ENCODE measurements at places on chromosomes 2 and 18.

- no peak for DNase-seq
These were observed 329.4 kb downstream of the CNTNAP5 start for GRCh38 chr2:124354466-124354865.

DNA sequence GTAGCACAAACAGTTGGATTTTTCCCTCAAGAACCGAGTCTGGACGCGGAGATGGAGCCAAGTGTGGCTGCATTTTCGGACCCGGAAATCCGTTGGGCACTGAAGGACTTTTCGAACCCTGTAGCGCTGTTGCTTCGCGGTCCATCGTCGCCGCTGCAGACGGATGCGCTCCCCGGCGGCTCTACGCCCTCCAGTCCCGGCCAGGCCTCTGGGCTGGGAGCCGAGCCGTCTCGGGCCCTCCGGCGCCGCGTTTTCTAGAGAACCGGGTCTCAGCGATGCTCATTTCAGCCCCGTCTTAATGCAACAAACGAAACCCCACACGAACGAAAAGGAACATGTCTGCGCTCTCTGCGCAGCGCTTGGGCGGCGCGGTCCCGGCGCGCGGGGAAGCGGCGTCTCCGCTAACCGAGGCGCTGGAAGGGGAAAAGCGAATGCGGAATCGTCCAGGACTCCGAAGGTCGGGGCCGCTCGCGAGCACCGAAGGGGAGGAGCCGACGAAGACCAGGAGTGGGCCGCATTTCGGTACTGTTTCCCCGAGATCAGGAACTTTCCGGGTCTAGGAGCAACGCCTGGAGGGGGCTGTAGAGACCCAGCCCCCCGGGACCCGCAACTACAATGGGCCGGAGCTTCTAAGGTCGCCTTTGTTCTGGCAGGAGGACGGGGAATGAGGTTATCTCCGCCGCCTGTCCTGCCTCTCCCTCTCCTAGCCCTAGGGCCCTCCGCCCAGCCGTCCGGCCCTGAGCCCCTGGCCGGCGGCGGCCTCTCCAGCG, 3.2 kb downstream of the EMX1 start:
- peak; percentile 56 for DNase-seq

DNA sequence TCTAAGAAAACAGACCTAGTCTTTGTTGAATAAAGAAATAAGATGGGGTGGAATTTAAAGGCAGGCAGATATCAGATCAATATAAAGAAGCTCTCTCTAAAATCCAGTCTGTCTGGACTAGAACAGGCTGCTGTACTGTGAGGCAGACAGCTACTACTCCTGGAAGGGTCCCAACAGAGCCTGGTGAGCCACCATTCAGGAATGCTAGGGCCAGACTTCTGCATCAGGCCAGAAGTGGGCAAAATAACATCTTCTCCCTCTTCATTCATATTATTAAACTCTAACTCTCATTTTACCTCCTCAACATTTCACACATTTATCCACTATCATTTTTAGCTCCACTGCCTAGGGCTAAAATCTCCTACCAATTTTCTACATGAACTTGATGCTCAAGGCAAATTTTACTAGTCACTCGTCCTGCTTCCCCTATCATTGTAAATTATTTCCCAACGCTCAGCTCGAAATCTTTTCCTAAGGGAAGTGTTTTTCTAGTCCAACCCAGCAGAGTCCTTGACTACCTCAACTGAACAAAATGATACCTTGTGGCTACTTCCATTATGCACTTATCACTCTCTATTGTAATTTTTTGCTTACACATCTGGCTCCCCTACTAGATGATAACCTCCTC, 45.2 kb upstream of the GLS start:
- DNase-seq: no peak

- DNase-seq: no peak
These were observed 1663.6 kb downstream of the SUCLG1 start for GRCh38 chr2:82795446-82795845.

DNA sequence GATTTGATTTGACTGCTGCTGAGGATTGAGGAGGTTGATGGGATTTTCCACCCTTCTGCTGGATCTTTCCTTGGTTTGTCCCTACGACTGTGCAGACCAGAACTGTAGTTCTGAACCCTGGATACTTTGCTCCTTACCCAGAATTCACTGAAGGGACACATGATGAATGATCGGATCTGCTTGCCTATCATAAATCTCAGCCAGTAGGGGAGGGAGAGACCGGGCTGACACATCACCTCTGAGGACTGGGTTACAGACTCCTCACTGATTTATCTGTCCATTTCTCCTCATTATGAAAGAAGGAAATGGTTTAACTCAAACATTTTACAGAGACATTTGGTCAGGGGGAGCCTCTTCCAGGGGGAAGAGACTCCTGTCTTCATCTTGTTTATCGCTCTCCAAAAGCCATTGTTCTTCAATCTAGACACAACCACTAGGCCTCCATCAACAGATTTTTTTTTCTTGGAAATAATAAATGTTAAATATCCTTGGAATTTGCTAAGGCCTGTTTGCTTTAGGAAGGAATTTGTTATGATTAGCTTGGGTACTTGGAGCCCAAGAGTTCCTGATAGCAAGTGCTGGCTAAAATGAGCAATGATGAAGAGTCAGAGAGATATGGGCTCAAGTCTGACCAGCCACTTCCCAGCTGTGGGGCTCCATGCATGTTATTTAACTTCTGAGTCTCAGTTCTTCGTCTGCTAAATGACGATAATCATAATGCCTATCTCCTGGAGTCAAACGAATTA, 925.5 kb downstream of the SLC4A3 start:
- DNase-seq: no peak

GRCh38 chr18:29003194-29003593, 826.3 kb upstream of the CDH2 start:
- DNase-seq: no peak

DNA sequence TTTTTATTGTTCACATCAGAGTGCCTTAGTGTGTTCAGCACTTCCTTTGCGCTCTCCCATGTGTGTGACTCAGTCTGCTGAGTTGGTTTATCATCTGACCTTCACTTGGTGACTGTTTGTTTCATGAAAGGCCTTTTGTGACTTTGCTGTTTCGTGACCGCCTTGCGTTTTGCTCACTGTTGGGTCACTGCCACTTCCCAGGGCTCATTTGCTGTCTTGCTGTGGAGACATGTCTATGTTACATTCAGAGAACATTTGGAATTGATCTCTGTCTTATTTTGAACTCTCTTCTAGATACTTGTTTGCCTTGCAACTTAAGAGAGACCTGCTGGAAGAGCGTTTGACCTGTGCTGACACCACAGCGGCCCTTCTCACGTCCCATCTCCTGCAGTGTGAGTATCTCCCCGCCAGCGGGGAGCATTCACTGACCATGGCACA, 54.7 kb downstream of the FARP2 start:
- no peak for DNase-seq

GRCh38 chr18:59318460-59319050, at the start of gene CPLX4:
Gene CPLX4 (minus strand): TSS chr18:59318649. CDS start chr18:59318462, 187 bp downstream.
- no peak for DNase-seq

DNA sequence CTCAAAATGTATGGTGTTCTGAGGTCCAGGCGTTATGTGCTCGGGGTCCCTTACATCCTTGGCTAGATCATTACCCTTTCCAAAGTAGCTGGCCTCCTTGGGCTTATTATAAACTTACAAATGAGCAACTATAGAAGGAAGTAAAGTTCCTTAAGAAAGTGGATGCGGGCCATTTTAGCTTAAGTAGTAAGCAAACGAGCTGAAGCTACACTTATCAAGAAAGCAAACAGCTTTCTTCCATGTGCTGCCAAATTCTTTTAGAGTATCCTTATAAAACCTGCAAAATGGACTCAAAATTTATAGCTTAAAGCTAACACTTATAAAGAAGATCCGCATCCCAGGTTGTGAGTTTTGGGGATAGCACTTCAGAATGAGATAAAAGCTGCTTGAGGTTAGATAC, 75.3 kb downstream of the ACTR3 start:
- no peak for DNase-seq

GRCh38 chr2:72145289-72145657, 2.4 kb downstream of the CYP26B1 start:
- DNase-seq: peak; percentile 23

- DNase-seq: no peak
These were observed 67.8 kb downstream of the PSMG2 start for GRCh38 chr18:12770469-12771219.

- DNase-seq: no peak
These were observed 20.2 kb upstream of the STK17B start for GRCh38 chr2:196191541-196191940.

- DNase-seq: no peak
These were observed 8.6 kb downstream of the DNAJC10 start for GRCh38 chr2:182724656-182725055.

- DNase-seq: no peak
These were observed 40.5 kb upstream of the POLE4 start for GRCh38 chr2:74917702-74918619.

GRCh38 chr18:37661478-37661877, 95.9 kb upstream of the CELF4 start:
- DNase-seq: no peak

GRCh38 chr2:23480957-23481797, 96.2 kb downstream of the KLHL29 start:
- no peak for DNase-seq

DNA sequence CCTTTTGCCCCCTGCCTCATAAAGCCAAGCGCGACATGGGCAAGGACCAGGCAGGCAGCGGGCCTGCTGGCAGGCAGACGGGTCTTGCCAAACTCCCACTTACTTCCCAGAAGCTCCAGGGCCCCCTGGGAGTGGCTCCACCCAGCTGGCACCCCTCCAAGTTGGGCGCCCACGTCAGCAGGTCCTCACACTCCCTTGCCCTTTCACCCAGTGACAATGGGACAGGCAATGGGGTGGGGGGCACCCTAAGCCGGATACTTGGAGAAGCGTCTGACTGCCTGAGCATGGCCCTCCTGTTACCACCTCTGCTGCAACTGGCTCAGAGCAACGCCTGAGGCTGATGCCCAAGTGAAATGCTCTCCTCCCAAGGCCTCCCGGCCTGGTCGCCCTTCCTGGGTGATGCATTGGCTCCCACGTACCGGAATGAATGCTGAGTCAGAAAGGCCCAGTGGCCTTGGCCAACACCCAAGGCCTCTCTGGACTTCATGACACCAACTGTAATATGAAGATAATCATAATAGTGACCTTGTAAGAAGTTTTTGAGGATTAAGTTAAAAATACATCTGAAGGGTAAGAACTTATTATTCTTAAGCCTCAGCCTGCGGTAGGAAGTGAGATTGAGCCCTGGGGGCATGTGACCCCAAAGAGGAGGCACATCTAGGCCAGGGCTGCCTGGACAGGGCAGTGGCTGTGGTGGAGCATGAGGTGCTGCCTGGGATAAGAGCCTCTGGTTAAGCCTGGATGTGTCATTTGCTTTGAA, 31.6 kb downstream of the KCNK3 start:
- no peak for DNase-seq

GRCh38 chr18:13661779-13662256, 64.5 kb downstream of the FAM210A start:
- DNase-seq: no peak

DNA sequence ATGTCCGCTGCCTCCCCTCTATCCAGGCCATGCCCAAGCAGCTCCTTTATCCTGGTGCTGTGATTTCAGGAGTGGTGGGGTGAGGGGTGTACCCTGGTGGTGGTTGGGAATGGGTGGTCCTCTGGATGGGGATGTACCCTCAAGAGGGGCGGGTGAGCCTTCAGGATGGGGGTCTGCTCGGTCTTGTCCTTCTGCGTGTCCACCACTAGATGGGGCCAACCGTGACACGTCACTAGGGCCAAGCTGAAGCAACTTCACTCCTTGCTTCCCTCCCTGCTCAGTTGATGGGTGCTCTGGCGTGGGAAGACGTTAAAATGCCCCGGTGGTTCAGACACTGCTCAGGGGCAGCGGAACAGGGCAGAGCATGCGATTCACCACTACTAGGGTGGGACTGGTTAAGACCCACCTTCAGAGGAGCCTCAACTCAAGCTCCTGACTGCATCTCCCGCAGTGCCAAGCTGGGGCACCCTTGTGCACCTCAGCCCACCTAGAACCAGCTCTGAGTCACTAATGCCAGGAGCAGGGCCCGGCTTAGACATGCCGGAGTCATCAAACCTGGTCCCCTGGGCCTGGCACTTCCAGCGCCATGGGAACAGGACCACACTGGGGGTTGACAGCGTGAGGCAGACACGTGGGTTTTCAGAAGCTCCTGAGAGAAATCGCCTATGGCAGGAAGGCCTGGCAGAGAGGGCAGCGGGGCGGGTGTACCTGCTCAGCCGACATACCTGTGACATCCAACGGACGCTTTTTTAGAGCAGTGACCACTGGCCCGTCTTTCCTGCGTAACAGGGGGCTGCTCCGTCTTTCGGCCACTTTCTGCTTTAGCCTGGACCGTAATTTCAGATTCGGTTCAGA, 256.7 kb downstream of the HDAC4 start:
- DNase-seq: peak; percentile 48

DNA sequence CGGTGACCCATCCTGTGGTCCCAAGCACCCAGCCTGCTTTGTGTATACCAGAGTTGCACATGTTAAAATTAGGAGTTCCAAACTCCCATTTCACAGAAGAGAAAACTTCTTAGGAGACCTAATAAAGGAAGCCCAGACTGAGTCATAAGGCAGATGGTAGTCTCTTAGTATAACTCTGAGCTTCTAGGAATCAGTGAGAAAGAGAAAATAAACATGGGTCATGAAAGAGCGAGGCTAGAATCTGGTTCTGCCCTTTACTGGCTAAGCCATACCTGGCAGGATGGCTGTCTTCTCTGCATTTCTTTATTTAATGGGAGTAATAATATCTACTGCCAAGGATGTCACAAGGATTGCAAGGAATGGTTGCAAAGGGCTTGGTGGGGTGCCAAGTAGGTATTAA, 101.2 kb upstream of the TRIB2 start:
- DNase-seq: no peak

DNA sequence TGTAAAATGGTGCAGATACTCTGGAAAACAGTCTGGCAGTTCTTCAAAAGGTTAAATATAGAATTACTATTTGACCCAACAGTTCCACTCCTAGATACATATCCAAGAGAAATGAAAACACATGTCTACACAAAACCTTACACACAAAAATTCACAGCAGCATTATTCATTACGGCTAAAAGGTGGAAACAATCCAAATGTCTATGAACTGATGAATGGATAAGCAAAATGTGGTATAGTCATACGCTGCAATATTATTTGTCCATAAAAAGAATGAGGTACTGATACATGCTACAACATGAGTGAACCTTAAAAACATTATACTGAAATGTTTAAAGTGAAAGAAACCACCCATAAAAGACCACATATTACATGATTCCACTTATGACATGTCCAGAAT, 4.0 kb downstream of the CYP27C1 start:
- DNase-seq: no peak

GRCh38 chr2:214322662-214323061, 88.2 kb upstream of the VWC2L start:
- no peak for DNase-seq

GRCh38 chr2:20935168-20935775, 108.6 kb downstream of the APOB start:
- DNase-seq: no peak

DNA sequence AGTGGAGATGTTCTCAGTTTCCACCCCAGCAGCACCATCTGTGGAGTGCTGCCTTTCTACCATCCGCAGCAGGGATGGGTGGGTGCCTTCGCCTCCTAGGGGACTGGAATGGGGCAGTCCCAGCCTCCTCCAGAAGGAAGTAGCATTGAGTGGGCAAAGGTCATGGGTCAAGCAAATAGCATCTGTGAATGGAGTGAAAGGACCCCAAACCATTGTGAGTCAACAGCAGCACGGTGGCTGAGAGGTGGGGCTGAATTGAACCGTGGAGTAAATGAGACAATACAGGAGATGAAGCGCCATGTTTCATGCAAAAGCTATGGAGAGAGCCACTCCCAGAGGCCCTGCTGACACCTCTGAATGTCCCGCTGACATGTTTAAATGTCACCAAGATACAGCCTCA, 9.7 kb downstream of the GPR55 start:
- DNase-seq: peak; percentile 22
